ENCODE measurements at places on chromosomes 7 and 10.

DNA sequence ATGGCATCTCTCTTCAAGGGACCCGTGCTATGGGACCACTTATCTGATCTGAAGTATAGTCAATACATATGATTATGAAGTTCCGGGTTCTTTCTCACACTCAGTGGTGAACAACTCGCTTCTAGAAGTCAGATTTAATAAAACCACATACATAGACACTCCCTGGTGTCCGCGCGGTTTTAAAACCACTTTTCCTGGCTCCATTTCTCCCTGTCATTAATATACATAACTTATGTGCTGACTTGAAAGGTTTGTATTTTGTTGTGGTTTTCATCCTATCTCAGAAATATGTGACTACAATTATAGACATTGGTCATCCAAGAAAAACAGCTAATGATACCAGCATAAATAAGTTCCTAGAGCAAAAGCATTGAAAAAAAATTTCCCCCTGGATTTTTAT lies 34.0 kb downstream of the SVIL start:
- no peak for DNase-seq

DNA sequence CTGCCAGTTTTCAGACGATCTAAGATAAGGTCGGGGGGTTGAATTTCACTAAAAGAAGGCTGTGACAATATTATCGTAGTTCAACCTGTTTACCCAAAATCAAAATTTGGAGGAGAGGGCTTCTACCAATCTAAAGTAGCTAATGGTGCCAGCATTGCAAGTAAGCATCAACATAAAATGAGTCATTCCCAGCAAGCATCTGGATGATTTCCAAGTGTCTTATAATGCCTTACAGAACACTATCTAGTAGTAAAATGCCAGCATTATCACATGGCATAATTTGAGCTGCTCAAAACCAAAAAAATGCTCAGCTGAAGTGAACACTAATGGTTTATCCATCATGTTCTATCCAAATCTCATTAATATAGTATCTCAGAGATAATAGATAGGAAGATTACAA lies 1193.9 kb downstream of the DNAJB9 start:
- peak; percentile 38 for DNase-seq

GRCh38 chr7:127158659-127159058 lies 94.1 kb downstream of the GRM8 start:
- DNase-seq: peak; percentile 17

DNA sequence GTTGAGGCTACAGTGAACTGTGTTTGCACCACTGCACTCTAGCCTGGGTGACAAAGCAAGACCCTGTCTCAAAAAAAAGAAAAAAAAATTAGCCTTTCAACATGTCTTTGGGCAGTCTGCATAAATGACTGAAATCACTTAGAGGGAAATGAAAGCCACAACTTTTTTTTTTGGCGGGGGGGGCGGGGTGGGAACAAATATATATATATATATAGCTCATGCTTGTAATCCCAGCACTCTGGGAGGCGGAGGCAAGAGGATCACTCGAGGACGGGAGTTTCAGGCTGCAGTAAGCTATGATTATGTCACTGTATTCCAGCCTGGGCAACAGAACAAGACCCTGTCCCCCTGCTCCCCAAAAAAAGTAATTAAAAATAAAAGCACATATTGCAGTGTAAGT lies 23.4 kb upstream of the MICU1 start:
- DNase-seq: no peak

GRCh38 chr7:112495156-112495788 lies 14.5 kb downstream of the LSMEM1 start:
- DNase-seq: no peak

DNA sequence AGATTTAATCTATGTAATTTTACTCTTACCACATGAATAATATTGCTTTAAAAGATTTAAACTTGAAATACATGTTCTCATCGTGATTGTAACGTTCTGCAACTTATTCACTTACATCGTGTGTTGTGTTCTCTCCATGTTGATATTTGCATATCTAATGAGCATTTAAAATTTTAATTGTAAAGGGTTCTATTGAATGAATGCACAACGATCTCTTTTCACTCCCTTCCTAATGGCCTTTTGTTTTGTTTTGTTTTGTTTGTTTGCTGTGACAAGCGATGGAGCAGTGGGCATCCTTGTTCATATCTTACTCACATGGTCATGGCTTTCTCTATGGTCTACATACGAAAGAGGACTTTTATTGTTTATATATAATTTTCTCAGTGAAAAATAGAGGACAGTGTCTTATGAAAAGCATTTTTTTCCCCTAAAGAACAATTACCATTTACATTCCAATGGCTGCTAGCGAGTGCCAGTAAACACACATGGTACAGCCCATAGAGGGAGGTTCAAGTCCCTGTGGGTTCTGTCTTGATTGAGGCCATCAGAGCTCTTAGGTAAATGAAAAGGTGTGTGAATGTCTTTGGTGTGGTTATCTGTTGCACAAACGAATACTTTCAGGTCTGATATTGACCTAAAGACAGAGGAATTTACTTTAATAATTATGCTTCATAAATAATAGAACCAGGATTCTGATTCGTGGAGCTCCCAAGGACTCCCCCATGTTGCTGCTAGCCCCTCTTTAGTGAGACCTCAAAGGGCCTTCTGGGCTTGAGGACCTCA lies 32.4 kb downstream of the BTBD16 start:
- no peak for DNase-seq

DNA sequence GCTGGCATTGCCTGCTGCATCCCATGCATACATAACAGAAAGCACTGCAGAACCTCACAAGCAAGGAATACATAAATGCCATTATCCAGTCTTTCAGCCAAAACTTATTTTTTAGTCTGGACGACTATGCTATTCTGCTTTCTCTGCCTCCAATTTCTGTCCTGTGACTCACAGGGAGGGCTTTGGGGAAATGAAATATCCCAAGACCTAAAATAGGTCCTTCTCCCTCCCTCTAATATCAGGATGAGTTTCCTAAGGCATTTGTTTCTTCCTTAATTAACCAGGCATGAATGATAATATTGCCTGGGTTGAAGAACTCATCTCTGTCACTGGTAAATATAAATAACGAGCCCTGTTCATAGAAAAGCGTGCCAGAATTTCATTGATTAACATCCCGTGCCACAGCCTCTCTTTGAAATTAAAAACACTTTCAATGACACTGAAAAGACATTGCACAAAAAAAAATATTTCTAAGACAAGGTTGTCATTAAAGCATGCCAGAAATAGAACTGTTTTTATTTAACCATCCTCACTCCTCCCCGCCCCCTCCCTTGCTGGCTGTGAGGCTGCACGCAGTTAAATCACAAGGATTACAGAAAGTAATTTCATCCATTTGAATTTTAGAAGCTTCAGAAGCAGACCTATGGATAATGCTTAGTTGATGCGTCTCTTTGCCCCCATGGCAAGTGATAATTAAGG lies 103.0 kb upstream of the ANKRD1 start:
- no peak for DNase-seq

GRCh38 chr7:6375348-6376101 lies 72.2 kb downstream of the DAGLB start:
- DNase-seq: no peak

GRCh38 chr7:10412422-10413019 lies 561.2 kb upstream of the PHF14 start:
- DNase-seq: peak; percentile 55

- DNase-seq: no peak
These were observed 377.9 kb downstream of the DNAJB9 start for GRCh38 chr7:108947526-108947925.

- DNase-seq: no peak
These were observed 1354.5 kb downstream of the XPNPEP1 start for GRCh38 chr10:108568824-108569223.

GRCh38 chr10:91627344-91628102 lies 5.3 kb downstream of the PPP1R3C start:
- DNase-seq: no peak

- peak; percentile 13 for DNase-seq
These were observed 106.9 kb upstream of the GPR26 start for GRCh38 chr10:123559066-123559822.

DNA sequence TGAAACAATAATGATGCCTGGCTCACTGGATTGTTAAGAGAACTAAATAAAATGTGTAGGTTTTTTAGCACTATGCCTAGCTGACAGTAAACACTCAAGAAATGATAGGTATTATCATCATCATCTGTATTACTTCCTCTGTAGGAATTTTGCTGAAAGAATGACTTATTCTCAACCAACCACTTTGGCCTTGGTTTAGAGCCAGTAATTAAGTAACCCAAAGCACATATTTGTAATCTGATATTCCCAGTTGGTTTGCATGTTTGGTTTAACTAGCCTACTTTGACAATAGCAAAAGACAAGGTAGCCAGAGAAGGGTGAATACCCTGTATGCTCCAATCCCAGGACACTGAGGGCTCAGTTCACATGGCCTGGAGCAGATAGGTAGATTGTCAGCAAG lies 34.4 kb downstream of the BCAP29 start:
- DNase-seq: peak; percentile 29

GRCh38 chr10:51759896-51760534 lies 60.6 kb upstream of the CSTF2T start:
- no peak for DNase-seq

DNA sequence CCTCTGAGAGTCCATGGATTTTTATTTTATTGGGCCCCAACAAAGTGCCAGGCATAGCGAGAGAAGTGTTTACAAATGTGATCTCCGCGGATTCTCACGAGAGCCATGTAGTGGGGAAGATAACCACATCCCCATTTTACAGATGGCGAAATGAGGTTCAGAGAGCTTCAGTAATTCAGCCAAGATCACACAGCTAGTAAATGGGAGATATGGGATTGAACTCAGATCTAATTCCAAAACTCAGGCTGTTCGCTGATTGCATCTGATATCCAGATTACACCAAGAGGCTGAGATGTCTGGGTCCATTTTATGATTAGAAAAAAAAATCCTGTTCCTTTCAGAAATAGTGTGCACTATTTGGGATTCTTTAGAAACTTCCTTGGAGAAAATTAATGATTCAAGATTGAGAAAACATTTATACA lies 1.3 kb downstream of the FAS start:
- DNase-seq: no peak

GRCh38 chr10:133039107-133039802 lies 48.5 kb upstream of the ADGRA1 start:
- no peak for DNase-seq

DNA sequence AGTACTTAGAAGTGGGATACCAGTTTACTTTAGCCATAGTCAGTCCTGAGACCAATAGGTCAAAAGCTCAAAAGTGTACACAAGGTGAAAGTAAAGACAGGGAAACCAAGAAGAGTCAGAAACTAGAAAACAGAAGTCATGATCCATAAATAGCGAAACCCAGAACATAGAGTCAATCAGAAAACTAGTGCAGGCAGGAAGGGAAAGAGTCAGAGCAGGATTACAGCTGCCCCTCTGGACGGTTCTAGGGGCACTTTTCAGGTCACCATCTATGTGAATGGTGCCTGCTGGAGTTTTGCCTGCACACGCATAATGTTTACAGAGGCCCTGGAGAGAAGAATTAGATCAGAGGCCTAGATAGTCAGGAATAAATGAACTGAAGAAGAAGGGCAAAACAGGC lies 22.4 kb upstream of the DMTF1 start:
- DNase-seq: no peak

DNA sequence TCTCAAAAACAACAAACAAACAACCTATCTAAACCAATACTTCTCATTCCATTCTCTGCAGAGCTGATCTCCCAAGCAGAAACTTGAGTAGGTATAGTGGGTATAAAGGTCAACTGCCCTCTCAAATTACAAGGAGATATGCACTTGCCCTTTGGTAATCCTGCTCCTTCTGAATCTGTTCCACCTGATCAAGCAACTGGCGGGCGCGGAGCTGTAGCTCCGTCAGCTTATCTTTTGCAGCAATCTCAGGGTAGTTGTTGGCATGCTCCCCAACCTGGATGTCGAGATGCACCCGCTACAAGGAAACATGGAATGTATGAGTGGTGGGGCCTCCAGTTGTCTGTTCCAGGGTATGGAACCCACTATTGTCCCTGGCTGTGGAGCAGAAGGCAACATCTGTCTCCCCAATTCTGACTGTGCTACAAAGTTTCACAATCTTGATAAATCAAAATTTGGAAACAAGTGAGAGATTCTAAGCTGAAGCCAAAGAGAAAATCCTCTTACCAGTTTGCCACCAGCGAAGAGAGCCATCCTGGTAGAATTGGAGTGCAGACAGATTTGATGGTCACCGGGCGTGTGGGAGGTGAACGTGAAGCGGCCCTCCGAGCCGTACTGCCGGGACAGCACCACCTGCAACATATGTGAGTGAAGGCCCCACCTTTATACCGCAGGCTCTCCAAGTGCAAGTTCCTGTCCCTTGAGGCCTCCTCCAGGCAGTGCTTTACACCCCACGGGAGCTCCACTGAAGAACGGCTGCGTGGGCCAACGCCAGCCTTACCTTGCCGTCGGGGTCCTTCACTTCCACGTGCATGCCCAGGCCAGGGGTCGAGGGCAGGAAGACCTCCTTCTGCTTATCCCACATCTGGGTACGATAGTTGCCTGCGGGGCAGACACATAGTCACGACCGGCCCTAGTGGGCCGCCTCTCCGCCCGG lies 819 bp downstream of the TMED4 start:
- peak; percentile 28 for DNase-seq

DNA sequence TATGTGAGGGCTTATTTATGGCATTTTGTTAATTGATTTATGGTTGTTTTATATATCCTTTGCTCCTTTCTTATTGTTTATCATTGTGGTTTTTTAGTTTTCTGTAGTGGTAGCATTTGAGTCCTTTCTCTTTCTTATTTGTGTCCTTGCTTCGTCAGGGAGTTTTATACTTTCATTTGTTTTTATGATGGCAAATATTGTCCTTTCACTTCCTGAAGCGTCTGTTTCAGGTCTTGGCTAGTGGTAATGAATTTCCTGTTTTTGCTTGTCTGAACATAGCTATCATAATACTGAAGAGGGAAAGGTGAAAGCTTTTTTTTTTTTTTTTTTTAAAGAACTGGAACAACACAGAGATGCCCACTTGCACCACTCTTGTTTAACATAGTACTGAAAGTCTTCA lies 228.2 kb downstream of the ATRNL1 start:
- peak; percentile 3 for DNase-seq

DNA sequence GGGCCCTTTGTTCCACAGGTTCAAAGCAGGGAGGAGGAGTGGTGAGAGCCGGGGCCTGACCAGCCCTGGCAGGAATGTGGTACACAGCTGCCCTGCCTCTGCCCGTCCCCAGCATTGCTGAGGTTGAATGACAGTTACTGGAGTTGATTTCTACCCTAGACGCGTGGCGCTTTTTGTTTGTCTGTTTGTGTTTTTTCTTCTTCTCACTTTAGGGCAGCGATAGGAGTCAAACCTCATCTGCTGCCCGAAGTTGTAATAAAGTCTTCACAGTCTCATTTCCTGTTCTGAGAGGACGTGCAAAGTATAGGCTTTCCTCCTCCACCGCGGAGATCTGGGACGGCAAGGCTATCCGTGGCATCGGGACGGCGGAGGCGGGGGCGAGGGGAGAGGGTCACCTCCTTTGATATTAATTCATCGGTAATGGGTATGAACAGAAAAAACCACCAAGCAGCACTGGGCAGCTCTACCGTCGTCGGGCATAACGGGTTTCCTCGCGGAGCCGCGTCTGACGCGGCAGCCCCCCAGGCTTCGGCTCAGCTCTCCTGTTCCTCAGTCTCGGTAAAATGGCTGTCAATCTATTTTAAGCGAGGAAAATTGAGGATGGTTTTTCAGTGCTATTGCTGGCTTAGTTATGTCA lies 160.8 kb downstream of the LRMDA start:
- DNase-seq: no peak

GRCh38 chr7:98420966-98421612 lies 20.2 kb upstream of the BAIAP2L1 start:
- DNase-seq: peak; percentile 76

GRCh38 chr10:78594559-78595268 lies 474.1 kb upstream of the ZMIZ1 start:
- no peak for DNase-seq

Measured in NCI-H1105 treated with DMSO at 0.1 percent for 48 hours (cell line).